ENCODE measurements at places on chromosomes 6 and 20.

DNA sequence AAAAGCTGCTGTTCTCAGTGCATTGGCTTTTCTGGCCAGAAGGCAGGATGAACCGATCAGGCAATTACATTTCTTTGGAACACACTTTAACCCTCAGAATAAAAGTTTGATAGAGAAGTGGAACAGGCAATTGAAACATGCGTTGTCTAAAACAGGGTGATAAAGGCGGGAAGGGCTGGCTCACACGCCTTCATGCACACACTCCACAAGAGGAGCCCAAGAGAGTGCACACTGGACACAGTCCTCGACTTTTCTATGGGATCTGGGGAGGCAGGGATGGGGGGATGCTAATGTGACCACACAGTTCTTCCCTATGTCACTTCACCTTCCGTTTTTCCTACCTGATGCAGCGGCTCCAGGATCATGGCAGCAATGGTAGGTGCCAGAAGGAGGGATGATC lies 30.9 kb upstream of the TUBB2A start:
- no peak for DNase-seq

DNA sequence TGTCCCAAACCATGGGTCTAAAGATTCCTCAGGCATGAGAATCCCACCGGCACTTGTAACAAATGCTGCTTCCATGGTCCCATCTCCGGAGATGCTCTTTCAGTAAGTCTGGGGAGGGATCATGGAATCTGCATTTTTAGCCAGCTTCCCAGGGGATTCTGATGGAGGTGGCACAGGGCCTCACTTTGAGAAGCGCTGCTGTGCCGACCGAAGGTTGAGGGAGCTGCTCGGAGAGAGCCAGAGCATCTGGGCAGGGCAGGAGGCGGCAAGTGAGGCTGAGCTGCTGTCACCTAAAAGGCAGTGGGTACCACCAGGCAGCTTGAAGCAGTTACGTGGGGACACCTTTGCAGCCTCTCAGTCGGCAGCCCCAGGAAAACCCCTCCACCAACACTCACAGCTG lies 100.2 kb upstream of the CDYL start:
- no peak for DNase-seq

- DNase-seq, result no peak
These were observed 115.8 kb upstream of the FLRT3 start for GRCh38 chr20:14453259-14453658.

DNA sequence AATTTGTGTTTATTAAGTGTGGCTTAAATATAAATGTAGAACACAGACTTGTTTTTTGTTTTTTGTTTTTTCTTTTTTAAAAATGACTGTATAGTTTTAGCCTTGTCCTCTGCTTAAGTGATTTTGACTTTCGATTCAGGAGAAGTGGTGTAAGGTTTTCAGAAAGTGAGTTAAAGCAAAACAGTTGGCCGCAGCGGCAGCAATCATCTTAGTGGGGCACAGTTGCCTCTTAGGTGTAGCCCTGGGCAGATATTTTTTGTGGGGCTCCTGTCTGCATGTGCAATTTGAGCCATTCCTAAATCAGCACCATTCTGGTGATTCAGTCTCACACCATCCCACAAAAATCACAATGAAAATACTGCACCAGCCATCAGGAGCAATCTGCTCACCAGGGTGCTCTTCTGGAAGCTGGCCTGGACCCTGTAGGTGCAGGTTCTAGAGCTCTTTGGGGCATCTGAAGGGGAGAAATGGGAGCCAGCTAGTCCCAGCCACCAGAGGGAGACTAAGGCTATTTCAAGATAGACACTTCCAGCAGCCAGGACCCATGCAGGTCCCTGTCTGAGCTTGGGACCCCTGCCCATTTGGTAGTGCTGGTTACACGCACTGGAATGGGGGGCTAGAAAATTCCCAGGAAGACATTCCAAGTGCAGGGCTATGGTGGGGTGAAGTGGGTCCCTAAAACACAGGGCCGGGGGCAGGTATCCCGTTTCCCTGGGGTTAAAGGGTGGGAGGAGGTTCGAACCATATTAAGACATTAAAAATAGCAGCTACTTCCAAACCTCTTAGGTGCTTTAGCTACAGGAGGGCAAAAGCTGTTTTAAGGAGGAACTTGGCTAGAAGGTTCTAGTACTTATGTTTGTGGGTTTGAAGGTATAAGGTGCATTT lies 156.6 kb downstream of the NFATC2 start:
- peak; percentile 65 for DNase-seq

GRCh38 chr6:324116-324728 lies 31.9 kb downstream of the DUSP22 start:
- no peak for DNase-seq

DNA sequence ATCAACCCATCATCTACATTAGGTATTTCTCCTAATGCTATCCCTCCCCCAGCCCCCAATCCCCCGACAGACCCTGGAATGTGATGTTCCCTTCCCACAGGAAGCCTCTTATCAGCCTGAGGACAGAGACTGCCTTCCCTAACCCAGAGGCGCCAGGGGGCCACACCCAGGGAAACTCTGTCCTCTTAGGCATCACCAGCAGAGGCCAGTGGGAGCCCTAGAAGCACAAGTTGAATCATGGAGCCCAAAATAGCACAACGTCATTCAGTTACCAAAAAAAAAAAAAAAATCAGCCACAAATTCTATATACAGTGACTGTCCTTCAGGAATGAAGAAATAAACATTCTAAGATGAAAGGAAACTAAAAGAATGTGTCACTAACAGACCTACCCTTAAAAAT lies 625.7 kb downstream of the TFAP2A start:
- DNase-seq, result no peak

- DNase-seq, result no peak
These were observed 65.7 kb downstream of the PYGB start for GRCh38 chr20:25313593-25313992.

DNA sequence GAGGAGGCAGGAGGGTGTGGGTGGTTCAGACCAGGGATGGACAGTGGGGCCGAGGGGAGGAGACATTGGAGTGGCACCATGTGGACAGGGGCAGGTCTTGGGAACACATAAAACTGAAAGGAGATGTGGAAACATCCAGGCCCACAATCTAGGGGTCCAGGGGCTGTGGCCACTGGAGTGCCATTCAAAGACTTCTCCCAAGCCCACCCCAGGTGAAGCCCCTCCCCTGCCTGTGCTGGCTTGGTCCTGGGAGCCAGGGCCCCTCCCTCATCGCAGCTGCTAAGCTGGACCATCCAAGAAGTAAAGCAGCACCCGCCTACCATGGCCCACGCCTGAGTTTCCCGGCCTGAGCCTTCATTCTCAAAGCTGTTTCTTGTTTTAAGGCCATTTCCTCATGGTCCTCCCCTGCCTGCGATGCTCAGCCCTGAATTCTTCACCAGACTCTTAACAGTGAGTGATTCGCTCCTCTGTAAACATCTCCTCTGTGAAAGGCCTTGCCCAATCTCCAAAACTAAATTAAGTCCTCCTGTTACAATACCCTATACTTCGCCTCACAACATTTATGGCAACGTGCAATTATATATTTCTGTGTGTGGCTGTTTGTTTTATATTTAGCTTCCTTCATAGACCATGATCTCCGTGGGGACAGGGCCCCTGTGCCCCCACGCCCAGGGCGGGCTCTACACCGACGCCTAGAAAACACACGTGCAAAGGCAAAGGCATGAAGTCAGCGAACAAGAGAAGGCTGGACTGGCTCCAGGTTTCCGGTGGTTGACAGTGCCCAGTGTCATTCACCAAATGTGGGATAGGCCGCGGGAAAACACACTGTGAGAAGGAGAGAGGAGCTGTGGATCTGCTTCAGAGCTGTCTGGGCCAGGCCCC lies 267.8 kb downstream of the ERMARD start:
- peak; percentile 57 for DNase-seq

DNA sequence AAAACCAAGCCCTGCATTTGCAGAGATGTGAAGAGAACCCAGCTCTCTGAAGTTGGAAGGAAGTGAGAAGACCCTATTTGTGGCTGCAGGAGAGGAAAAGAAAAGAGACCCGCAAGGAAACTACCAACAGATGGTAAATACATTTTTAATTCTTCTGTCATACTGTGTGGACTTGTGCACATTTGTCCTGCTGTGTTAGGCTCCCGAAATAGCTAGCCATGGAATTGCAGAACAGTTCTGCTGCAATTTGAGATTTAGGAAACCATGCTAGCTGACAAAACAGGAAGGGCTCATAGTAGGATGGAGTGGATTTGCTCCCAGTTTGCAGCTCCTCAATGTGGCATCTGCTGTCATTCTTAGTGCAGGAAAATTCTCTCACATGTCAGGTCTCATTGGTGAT lies 12.1 kb upstream of the ATXN1 start:
- DNase-seq, result no peak

GRCh38 chr6:37477656-37478435 lies 21.8 kb downstream of the CCDC167 start:
- no peak for DNase-seq

DNA sequence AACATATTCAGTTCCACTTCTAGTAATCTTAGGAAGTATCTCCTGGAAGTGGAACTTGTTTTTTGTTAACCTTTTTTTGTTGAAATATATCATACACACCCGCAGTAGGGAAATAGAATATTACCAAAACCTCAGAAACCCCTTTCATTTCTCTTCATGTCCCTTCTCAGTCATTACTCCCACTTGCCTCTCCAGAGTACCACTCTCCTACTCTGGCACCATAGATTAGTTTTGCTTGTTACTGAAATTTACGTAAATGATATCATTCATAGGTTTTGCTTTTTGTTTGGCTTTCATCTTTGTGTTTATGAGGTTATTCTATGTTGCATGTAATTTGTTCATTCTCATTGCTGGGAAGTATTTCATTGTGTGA lies 52.8 kb downstream of the ZFAND3 start:
- no peak for DNase-seq

DNA sequence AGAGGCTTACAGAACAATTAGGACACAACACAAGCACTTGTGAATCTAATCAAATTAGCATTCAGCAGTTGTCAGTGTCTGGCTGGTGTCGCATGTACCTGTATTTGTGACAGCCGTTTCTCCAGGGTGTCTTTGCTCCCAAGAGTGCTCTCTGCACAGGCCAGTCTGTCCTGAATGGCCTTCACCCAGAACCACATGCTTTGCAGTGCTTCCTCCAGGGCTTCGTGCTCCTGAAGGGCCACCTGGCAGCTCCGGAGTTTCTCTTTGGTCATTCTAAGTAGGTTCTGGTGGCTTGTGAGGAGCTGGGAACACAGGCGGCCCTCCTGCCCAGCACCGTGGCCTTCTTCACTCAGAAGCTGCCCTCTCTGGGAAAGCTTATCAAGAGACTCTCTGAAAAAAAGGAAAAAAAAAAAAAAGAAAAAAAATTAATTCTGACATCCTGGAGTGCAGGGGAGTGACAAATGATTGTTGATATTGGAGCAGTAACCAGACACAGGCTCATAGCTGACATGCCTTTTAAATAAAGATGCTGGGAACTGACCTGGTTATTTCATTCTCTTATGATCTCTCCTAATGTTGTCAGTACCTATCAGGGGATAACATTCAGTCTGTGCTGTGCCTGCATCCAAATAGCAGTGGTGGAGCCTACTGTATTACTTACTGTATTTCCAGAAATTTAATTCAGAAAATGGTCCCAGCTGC lies 245.8 kb downstream of the SYNE1 start:
- no peak for DNase-seq

- DNase-seq, result no peak
These were observed 1784.9 kb upstream of the DEFB115 start for GRCh38 chr20:29472606-29473005.

- no peak for DNase-seq
These were observed 3.9 kb upstream of the INSM1 start for GRCh38 chr20:20363799-20364592.

DNA sequence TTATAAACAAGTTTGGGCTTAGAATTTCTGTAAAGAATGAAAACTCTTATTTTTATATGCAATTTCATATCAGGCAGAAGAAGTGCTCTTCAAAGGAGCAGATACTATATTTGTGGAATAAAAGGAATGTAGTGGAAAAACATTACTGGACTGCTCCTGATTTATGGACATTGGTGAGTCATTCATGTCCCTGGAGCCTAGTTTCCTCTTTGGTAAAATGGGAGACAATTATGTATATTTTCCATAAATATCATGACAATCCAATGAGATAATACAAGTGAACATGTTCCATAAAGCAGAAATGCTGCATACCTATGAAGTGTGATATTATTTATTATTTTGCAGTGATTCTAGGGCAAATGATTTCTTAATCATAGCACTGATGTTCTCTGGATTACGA lies 445.8 kb upstream of the CITED2 start:
- DNase-seq, result peak; percentile 70

- DNase-seq, result no peak
These were observed 7.3 kb upstream of the GFRA4 start for GRCh38 chr20:3670511-3670910.

- no peak for DNase-seq
These were observed 90.8 kb upstream of the QKI start for GRCh38 chr6:163323705-163324104.

DNA sequence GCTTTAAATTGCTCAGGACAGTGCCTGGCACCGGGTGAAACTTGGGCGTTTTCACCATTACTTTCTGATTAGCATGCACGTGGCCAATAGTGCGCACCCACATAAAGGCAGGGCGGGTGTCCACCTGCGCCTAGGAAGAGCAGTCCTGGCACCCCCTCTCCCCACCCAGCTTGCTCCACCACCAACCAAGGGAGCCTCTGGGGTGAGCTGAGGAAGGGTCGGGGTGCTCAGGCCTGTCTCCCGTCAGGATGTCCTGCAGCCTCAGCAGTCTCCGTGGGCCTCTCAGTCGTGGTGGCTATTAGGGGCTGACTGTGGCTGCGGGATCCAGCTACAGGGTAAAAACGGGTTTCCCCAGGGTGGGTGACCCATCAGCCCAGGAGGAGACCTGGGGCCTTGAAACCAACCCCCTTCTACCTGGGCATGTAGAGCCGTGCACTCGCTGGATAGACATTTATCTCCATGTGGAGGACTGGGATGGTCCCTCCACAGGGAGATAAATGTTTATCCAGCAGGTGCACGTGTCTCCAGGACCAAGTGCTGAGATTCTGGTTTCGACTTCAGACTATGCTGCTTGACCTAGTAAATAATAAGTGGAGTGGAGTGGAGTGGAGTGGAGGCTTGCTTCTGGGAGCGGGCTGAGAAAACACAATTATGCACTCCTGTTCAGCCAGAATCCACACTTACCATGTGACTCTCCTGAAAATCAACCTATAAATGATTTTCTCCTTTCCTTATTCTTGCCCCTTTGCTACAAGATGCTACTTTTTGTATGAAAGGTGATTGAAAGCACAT lies 91.1 kb downstream of the ZDHHC14 start:
- DNase-seq, result no peak

DNA sequence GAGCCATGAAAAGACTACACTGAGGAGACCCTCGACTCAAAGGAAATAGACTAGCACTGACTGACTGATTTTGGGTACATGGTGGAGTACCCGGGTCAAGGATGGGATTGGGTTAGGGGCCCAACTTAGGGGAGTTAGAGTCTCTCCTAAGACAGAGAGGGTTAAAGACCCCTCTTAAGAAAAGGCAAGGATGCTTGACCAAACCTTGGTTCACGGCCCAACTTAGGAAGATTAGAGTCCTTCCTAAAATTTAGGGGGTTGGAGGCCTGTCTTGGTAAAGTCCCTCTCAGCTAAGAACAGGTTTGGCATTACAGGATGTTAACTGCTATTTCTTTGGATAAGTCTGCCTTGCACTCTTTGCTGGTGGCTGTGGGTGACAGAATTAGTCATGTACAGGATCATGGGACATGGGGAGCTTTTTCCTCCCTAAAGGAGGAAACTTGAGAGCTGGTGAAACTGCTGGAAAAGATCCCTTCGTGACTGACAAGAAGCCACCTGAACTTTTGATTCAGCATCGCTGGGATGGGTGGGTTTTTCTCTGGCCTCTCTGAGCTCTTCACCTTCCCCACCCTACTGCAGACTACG lies 12.3 kb upstream of the SLC22A16 start:
- no peak for DNase-seq

Measured in AG08395 (cell line).